ENCODE measurements at places on chromosomes 2 and 18.

DNA sequence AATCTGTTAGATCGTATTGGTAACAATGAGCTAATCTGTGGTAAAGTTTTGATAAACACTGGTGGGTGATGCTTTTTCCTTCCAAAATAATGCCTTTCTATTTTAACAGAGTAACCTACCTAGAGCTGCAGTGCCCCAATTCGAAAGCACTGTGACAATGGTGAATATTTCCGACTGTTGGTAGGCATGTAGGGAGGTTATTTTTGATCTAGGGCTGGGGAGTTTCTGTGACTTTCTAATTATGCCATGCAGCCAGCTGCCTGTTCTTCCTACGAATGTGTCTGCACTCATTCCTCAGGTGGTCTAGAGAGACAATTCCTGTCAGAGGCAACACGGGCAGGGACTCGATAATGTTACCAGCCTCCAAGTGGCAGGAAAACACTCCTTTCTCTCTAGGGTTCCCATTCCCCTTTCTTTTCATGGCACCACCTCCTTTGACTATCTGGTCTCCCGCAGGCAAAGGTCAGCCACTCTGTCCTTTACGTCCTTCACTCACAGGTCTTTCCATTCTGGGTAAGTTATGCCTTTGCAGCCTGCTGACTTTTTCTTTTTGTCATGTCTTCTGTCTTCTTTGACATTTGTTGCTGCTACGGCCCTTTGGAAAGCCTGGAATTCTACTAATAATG is 167.2 kb upstream of the MGAT5 start:
- DNase-seq: no peak

- no peak for DNase-seq
Measured at GRCh38 chr2:73418343-73418742, 32.7 kb downstream of the ALMS1 start.

DNA sequence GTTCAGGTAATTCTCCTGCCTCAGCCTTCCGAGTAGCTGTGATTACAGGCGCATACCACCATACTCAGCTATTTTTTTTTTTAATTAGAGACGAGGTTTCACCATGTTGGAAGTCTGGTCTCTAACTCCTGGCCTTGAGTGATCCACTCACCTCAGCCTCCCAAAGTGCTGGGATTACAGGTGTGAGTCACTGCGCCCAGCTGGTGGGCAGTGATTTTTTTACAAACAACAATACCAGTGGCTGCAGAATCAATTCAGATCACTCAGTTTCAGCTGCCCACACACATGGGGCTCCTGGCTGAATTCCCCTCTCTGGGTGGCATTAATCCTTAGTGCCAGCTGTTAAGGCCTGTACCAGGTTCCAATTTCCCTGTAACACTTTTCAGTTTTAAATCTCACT is 13.3 kb upstream of the CYRIA start:
- DNase-seq: no peak

DNA sequence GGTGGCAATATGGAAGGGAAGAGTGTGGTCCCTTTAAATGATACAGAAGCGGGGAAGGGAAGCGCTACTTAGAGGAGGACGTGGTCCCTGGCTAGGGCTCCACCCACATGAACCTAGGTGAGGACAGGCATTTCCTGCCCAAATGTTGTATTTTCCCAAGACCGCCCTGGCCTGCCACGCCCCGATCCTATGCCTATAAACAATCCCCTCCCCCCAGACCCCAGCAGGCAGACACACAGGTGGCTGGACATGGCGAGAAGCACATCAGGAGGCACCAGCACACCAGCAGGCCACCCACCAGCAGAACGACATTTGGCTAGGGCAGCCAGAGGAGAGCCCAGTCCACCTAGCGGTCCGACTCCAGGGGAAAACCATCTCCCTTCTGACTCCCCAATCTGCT is 47.2 kb downstream of the METTL8 start:
- DNase-seq: no peak

GRCh38 chr18:35451032-35451431 is 46.7 kb downstream of the INO80C start:
- no peak for DNase-seq

- no peak for DNase-seq
Measured at GRCh38 chr2:10848541-10848940, 36.0 kb upstream of the PDIA6 start.

DNA sequence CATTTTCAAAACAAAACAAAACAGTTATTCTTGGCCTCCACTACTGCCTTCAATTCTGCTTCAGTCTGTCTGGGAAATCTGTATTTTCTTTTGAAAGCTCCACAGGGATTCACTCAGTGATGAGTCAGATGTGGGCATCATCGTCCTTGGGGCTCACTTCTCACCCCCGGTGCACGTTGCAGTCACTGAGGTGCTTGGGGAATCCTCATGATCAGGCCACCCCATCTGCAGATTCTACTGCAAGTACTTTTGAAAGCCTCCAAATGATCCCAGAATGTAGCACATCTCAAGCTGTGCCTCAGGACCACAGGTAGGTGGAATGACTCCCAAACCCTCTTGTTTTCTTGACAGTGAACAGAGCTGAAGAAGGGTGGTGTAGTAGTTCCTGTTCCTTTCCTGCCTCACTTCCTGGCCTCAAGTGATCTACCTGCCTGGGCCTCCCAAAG is 34.3 kb downstream of the LPIN2 start:
- no peak for DNase-seq

GRCh38 chr18:21490748-21491147 is 109.8 kb downstream of the ESCO1 start:
- no peak for DNase-seq

GRCh38 chr2:219286436-219287115 is 7.4 kb downstream of the DNAJB2 start:
- no peak for DNase-seq

GRCh38 chr2:51093016-51093415 is 61.1 kb upstream of the NRXN1 start:
- DNase-seq: no peak

GRCh38 chr18:35376393-35376741 is 770 bp downstream of the ZNF396 start:
- no peak for DNase-seq

DNA sequence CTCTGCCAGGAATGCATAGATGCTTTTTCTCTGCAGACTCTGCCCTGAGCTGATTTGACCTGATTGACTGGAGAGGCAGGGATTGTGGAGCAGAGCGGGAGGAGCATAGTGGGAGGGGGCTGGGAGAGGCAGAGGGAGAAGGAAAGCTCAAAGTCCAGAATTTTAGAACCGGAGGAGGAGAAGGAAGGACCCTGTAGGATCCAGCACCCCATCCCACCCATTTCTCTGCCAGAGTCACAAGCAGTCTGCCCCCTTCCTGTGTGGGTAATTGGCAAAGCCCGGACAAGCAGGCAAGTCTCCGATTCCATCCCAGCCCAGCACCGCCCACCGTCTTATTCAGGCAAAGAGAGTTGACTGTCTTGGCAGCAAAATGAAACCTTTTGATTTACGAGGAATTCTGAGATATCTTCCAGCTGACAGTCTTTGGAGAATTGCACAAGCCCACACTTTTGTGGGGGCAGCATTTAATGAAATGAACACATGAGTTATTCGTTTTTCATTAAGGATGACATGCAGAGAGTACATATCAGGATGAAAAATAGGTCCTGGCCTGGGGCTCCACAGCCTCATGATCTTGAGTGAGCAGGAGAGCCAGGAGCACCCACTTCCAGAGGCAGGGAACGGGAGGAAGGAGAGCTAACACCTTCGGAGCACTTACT is 103.1 kb downstream of the MCFD2 start:
- no peak for DNase-seq

GRCh38 chr2:236855866-236856847 is 229.5 kb upstream of the COPS8 start:
- no peak for DNase-seq

DNA sequence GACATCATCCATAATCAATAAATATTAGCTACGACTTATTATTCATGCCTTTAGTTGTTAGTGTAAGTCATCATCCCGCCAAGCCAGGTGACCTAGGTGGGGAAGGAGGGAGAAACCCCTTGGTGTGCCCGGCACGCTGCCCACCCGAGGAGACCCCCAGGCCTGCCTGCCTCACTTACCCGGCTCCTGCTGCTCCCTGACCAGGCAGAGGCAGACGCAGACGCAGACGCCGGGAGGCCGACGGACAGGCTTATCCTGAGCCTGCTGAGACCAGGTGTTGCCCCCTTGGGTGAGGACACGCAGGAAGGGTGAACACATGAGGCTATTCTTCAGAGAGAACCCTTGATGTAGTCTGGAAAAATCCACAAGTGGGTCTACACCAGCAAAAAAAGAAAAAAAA is 401.8 kb downstream of the GALR1 start:
- no peak for DNase-seq

- DNase-seq: no peak
Measured at GRCh38 chr2:130949954-130950353, 113.2 kb downstream of the ARHGEF4 start.

- no peak for DNase-seq
Measured at GRCh38 chr2:29766191-29766590, 155.2 kb downstream of the ALK start.

- DNase-seq: no peak
Measured at GRCh38 chr2:240420206-240421104, 15.0 kb upstream of the GPC1 start.

DNA sequence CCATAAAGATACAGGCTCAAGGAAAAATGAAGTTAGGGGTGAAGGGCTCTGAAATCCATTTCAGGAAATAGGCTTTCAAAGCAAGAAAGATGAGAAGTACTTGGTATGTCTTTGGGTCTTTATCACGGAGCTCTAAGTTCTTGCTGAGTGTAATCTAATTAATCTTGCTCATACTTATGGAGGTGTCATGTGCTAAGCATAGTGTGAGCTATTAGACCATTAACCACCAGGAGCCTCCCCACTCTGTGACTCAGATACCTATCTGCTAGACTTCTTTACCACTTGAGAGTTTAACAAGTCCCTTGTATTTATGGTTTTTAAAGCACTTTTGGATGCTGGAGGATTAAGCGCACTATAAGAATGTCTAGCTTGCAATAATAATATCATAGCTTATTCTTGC is 678.7 kb downstream of the EPHA4 start:
- no peak for DNase-seq

DNA sequence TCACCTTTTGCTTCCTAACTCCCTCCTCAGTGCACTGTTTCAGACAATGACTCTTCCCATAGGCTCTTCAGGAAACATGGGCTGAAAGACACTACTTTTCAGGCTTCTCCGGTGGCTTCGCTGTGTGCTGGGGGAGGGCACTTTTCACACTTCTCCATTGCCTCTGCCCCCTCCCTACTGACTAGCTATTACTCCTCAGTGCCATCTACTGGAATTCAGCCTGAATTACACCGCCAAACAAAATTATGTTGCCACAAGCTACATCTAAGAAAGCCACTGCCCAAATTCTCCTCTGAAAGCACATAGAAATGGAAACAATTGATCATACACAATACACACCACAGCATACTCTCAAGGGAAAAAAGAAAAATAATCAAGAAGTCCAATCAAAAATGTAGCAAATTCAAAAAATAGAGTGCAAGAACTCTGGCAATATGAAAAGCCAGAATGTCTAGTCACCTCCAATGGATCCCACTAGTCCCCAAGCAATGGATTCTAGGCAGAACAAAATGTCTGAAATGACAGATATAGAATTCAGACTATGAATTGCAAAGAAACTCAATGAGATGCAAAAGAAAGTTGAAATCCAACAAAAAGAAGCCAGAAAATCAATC is 1139.4 kb upstream of the GYPC start:
- DNase-seq: no peak

DNA sequence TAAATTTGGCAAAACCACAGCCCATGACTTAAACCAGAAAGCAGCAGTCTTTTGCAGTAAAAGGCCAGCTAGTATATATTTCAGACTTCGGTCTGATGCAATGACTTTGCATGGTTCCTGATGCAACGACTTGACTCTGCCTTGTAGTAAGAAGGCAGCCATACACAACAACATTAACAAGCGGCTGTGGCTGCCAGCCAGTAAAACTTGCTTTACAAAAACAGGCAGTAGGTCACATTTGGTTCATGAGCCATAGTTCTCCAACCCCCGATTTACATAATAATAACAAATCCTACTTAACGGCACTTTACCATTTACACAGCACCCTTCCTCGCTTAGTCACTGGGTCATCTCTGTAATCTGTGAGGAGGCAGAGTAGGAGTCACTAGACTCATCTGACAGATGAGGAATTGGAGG is 410.3 kb downstream of the LRATD1 start:
- DNase-seq: no peak

- DNase-seq: no peak
Measured at GRCh38 chr2:232884001-232884421, 13.9 kb downstream of the SNORC start.

GRCh38 chr18:31983020-31983419 is 35.6 kb upstream of the RNF125 start:
- DNase-seq: no peak

- DNase-seq: no peak
Measured at GRCh38 chr2:85273738-85274731, 53.8 kb downstream of the TGOLN2 start.
